SJSA1 (cell line): ENCODE measurements at places on chromosomes 16 and 17. TPM values are rescaled to one million over a fixed set of nuclear protein-coding genes. Genes with fewer than 3 reads are reported as not detected.

DNA sequence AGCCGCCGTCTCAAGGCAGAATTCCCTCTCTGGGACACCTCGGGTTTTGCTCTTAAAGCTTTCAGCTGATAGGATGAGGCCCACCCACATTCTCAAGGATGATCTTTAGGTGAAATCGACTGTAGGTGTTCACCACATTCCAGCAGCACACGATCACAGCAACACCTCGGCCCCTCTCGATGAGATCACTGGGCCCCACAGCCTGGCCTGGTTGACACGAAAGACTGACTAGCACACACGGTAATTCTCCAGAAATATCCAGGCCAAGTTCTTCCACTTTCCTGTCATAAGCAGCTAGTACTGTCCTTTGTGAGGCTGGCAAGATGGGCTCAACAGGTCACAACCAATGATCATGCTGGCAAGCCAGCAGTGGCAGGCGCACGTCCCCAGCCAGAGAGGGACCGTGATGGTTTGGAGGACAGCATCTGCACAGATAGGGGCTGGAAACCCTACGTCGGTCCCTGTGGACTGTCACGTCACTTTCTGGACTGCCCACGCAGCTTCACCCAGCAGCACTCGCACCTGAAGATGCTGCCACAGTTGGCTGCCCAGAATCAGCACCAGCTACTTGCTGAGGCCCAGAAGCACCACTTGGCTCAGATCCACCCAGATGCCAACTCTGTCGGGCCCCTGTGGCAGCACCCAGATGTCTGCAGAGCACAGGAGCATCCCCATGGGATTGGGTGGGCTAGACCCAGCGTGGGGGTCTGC, 17.4 kb downstream of the TMC6 start:
- peaks cover 42% of the 10 kb centered on the region for H3K4me1 ChIP-seq
- 0 out of 2 replicates have a peak overlapping the region, but pooled peaks have one; percentile 3 for H3K27ac ChIP-seq
- no peaks in the 10 kb centered on the region for H3K27me3 ChIP-seq
- H3K4me3 ChIP-seq: no peak overlapping the region
- no peaks in the 10 kb centered on the region for H3K36me3 ChIP-seq
- DNase-seq: no peak

DNA sequence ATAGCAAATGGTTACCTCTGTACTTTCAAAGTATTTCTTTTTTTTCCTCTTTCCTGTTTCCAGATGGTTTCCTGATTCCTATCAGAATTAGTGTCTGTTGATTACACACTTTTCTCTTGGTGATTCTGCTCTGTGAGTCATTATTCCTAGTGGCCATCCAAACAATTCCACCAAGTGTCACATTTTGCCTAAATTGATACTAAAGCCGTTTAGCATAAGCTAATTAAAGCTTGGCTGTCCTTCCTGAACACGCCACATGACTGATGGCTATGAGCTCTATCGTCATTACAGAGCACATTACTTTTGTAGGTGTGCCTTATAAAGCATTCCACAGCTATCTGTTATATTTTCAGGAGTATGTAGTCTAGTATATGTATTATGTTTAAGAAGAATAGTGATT, 671.2 kb downstream of the CDH8 start:
- H3K4me1 ChIP-seq: no peaks in the 10 kb centered on the region
- no peaks in the 10 kb centered on the region for H3K27me3 ChIP-seq
- DNase-seq: no peak
- H3K27ac ChIP-seq: no peak overlapping the region
- H3K4me3 ChIP-seq: no peak overlapping the region
- no peaks in the 10 kb centered on the region for H3K36me3 ChIP-seq

GRCh38 chr17:80475910-80476876, at the start of gene NPTX1:
Gene NPTX1 (minus strand): TSS chr17:80476607. CDS start chr17:80476446, 161 bp downstream.
- peak within 1 kb of the TSS; percentile 14 for H3K4me3 ChIP-seq
- peaks cover 98% of the 10 kb centered on the region for H3K27me3 ChIP-seq
- peaks cover 45% of the 10 kb centered on the region for H3K4me1 ChIP-seq

DNA sequence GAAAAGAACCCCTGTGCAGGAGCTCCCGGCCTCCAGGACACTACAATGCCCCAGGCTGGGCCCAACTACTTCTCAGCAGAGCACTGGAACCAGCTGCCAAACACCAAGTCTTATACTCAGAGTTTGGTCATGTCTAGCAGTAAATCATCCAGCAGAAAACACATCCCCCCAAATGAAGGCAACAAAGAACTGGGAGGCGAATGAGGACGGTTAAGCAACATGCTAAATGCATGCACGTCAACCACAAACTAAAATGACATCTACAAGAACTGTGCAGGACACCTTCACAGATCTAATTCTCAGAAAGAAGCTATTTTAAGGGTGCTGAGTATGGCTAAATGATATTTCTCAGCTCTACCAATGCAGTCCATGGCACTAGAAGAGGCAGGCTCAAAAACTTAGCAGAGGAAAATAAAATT, 7.6 kb upstream of the IRX5 start:
- no peak for DNase-seq
- H3K27me3 ChIP-seq: no peaks in the 10 kb centered on the region
- peaks cover 21% of the 10 kb centered on the region for H3K4me1 ChIP-seq

DNA sequence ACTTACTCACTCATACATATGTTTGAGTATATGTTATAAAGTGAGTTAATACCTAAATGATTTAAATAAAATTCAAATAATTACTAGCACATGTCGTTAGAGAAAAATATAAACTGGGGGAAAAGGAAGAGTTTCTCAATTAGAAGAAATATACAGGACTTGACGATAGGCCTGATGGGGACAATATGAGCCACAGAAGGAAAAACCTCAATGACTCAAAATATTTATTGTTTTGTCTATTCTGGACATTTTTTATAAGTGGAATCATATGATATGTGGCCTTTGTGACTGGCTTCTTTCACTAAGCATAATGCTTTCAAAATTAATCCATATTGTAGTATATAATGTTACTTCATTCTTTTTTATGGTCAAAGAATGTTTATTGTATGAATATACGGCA, 339.2 kb upstream of the PMFBP1 start:
- no peaks in the 10 kb centered on the region for H3K4me1 ChIP-seq
- no peak overlapping the region for H3K4me3 ChIP-seq
- H3K36me3 ChIP-seq: no peaks in the 10 kb centered on the region
- no peaks in the 10 kb centered on the region for H3K27me3 ChIP-seq
- DNase-seq: no peak

GRCh38 chr16:85947230-85948137, 48.5 kb downstream of the IRF8 start:
- no peak overlapping the region for H3K4me3 ChIP-seq
- DNase-seq: no peak
- no peak overlapping the region for H3K27ac ChIP-seq
- H3K27me3 ChIP-seq: peaks cover 18% of the 10 kb centered on the region
- H3K36me3 ChIP-seq: no peaks in the 10 kb centered on the region
- no peaks in the 10 kb centered on the region for H3K4me1 ChIP-seq

GRCh38 chr17:59494757-59495368, 70.5 kb upstream of the DHX40 start:
- H3K36me3 ChIP-seq: no peaks in the 10 kb centered on the region
- H3K27ac ChIP-seq: no peak overlapping the region
- no peaks in the 10 kb centered on the region for H3K4me1 ChIP-seq
- H3K27me3 ChIP-seq: peaks cover 18% of the 10 kb centered on the region

CIITA gene
- 0.08 TPM in 1 of 2 replicates, not detected in the other for total RNA-seq

DNA sequence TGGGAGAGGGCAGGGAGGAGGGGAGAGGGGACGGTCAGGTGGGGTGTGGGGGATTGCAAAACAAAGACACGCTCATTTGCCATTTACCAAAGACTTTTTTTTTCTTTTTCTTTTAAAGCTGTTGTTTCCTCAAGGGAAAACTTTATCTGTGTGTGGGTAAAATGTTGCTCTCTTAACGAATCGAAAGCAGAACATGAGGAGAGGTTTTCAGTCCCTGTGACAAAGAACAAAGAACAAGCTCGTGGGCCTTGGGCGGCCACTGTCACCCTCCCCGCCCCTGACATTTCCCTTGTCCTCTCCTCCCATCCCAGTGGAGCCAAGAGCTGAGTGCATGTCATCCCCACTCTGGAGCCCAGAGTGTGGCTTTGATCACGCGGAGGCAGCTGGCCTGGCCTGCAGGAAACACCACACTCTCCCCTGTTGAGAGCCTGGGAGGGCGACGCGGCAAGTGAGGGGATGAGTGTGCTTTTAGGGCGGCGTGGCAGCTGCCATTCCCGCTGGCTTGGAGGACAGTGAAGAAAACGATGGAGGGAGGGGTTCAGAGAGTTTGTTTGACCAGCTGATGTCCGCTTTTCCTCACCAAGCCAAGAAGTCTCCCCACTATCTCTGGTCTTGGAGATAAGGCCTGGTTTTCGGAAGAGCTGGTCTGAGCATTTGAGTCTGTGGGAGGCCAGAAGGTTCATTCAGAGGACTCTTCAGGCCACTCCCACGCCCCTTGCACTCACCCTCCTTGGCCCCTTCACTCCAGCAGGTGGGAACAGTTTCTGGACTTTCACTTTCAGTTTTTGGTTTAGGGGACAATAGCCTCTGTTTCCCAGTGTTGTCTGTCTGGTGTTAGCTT, 11.4 kb downstream of the CCR7 start:
- no peak overlapping the region for H3K4me3 ChIP-seq
- H3K27ac ChIP-seq: no peak overlapping the region
- H3K36me3 ChIP-seq: no peaks in the 10 kb centered on the region
- no peaks in the 10 kb centered on the region for H3K27me3 ChIP-seq
- DNase-seq: peak; percentile 39

DNA sequence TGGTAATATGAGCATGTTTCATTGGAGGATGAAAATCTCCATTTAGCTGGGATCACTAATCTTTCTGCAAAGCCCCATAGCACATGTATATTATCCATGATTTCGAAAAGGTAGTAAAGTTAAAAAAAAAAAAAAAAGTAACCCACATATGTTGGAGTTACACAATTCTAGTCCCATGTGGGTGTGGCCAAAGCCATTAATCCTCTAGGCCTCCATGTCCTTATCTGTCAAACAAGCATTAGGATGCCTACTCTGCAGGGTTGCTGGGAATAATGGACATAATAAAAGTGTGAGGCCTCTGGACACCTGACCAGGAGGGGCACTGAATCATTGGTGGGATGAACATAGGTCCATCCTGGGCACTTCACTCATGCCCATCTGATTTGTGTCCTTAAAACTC, 29.2 kb upstream of the VAT1L start:
- H3K36me3 ChIP-seq: no peaks in the 10 kb centered on the region
- no peaks in the 10 kb centered on the region for H3K27me3 ChIP-seq
- no peak overlapping the region for H3K4me3 ChIP-seq
- DNase-seq: no peak
- H3K27ac ChIP-seq: no peak overlapping the region

- H3K27me3 ChIP-seq: no peaks in the 10 kb centered on the region
- no peak for DNase-seq
- peaks cover 11% of the 10 kb centered on the region for H3K4me1 ChIP-seq
- H3K4me3 ChIP-seq: no peak overlapping the region
Measured at GRCh38 chr16:84518804-84519341, 14.4 kb upstream of the MEAK7 start.

DNA sequence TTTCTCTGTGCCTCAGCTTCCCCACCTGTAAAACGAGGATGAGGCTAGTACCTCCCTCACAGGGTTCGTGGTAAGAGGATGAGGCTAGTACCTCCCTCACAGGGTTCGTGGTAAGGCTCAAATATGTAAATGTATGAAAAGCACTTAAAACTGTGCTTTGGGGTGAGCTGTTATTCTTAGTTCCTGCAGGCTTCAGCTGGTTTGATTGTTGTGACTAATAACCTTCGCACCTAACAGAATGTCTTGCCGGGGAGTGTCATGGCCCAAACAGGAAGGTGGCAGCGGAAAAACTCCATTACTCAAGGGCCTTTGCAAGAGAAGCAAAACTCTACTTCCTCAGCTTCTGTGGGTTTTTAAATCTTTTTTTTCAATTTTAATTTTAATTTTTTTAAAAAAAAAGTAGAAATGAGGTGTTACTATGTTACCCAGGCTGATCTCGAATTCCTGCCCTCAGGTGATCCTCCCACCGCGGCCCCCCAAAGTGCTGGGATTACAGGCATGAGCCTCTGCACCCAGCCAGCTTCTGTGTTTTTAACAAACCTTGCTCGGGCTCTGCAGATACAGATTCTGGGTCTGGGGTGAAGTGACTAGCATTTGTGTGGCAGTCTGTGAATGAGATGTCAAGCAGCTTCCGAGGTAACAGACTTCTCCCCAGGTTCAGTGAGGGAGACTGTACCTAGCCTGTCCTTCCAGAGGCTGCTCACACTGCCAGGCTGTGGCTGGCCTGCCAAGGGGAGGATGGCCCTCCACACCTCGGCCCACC, 103.0 kb downstream of the RAB11FIP4 start:
- H3K4me3 ChIP-seq: no peak overlapping the region
- H3K36me3 ChIP-seq: no peaks in the 10 kb centered on the region
- H3K27ac ChIP-seq: no peak overlapping the region
- no peaks in the 10 kb centered on the region for H3K4me1 ChIP-seq
- no peak for DNase-seq
- H3K27me3 ChIP-seq: peaks cover 15% of the 10 kb centered on the region

GRCh38 chr16:80417706-80418271, 123.0 kb upstream of the DYNLRB2 start:
- no peak overlapping the region for H3K4me3 ChIP-seq
- no peaks in the 10 kb centered on the region for H3K36me3 ChIP-seq
- H3K27me3 ChIP-seq: no peaks in the 10 kb centered on the region
- no peak for DNase-seq
- H3K27ac ChIP-seq: no peak overlapping the region

DNA sequence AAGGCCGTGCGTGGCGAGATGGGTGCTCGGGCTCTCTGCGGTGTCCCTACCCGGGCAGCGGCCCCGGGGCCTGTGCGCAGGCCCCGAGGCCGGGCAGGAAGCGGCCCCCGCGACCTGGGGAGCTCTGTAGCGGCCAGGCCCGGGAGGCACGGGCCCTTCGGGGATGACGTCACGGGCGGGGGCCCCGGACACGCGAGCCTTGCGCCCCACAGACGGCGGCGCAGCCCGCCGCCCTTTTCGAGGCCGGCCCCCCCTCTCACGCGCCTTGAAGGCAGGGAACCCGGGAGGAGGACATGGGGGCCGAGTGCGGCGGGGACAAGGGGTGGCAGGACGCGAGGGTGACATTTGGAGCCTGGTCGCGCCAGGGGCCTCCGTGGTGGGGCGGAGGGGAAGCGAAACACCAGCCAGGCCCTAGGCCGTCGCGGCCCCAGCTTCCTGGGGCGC, 1.1 kb downstream of the RAI1 start:
- H3K36me3 ChIP-seq: peaks cover 30% of the 10 kb centered on the region
- peak overlapping the region; percentile 96 for H3K4me3 ChIP-seq
- peaks cover 48% of the 10 kb centered on the region for H3K4me1 ChIP-seq
- H3K27me3 ChIP-seq: no peaks in the 10 kb centered on the region
- H3K27ac ChIP-seq: peak overlapping the region; percentile 87

GRCh38 chr16:10153985-10154384, 28.2 kb downstream of the GRIN2A start:
- H3K36me3 ChIP-seq: no peaks in the 10 kb centered on the region
- H3K4me1 ChIP-seq: no peaks in the 10 kb centered on the region
- H3K27ac ChIP-seq: no peak overlapping the region
- H3K4me3 ChIP-seq: no peak overlapping the region
